Urothelium cell line (cell line): ENCODE measurements at places on chromosomes 2 and 18.

DNA sequence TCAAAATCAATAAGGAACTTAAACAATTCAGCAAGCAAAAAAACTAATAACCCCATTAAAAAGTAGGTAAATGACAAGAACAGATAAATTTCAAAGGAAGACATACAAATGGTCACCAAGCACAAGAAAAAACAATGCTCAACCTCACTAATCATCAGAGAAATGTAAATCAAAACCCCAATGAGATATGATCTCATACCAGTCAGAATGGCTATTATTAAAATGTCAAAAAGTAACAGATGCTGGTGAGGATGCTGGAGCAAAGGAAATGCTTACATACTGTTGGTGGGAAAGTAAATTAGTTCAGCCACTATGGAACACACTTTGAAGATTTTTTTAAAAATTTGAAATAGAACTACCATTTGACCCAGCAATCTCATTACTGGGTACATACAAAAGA is 538.0 kb downstream of the TMX3 start:
- DNase-seq, result no peak

GRCh38 chr2:229348128-229348527 is 77.0 kb upstream of the PID1 start:
- DNase-seq, result no peak

- no peak for DNase-seq
Observed at GRCh38 chr2:129606496-129607270, 372.8 kb upstream of the RAB6C start.

GRCh38 chr18:35888329-35888728 is 84.2 kb upstream of the RMP24 start:
- no peak for DNase-seq

DNA sequence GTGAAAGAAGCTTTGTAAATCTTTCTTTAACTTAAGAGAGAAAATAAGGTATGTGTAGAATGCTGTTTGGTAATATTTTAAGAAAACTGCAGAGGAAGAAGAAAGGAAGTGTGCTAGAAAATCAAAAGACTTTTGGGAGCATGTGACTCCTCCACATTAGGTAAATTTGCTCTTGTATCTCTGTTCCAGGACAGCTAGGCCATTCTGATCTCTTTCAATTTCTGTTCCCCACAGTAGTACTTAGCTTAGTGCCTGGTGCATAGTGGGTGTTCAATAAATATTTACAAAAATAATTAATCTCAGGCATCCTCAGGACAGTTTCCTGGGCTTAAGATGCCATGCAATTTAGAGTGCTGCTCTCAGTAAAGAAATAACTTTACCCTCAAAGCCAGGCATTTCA is 105.0 kb downstream of the GPD2 start:
- DNase-seq, result no peak

- peak; percentile 76 for DNase-seq
Observed at GRCh38 chr2:144357623-144358373, 162.1 kb downstream of the ZEB2 start.

DNA sequence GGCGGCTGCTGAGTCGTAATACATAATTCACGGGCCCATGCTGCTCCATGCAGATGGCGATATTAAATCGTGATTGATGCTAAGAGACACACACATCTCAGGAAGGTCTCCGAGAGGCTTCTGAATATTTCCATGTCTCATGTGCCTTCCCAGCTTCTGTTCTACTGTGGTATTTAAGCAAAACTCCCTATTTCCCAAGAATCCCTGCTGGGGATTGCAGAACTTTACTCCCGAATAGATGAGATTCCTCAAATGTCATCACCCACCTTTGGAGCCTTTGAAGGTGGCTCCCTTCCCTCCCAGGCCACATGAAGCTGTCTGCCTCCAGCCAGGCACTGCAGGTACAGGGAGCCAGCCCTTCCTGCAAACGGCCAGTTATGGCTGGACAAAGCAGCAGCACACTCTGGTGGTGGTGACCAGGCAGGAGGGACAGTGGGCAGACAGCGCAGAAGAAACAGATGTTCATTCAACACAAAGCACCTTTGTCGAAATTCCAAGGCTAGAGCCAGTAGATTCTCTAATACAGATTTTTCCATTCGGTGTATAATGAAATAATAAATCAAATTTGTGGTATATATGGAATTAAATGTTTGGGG is 14.1 kb downstream of the NRP2 start:
- no peak for DNase-seq

GRCh38 chr2:227404585-227405271 is 17.0 kb upstream of the SCYGR1 start:
- DNase-seq, result no peak

GRCh38 chr2:43616967-43617680 is 19.9 kb upstream of the PLEKHH2 start:
- DNase-seq, result no peak

DNA sequence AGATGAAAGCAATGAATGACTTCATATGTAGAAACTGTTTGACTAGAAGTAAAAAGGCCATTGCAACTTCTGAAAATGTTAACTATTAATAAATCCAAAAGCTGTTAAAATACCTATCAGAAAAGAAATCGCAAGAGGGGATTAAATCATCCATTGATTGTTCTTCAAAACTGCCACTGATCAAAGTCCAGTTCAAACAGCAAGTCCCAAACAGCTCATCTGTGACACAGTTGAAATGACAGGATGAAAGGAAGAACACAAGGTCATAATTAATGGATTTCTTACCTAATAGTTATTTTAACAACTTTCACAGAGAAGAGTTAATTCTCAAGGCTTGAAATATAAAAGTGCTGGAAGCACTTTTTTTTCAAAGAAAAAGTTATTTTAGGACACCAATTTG is 90.4 kb downstream of the SESTD1 start:
- no peak for DNase-seq
